ENCODE measurements at places on chromosomes 12 and 14.

DNA sequence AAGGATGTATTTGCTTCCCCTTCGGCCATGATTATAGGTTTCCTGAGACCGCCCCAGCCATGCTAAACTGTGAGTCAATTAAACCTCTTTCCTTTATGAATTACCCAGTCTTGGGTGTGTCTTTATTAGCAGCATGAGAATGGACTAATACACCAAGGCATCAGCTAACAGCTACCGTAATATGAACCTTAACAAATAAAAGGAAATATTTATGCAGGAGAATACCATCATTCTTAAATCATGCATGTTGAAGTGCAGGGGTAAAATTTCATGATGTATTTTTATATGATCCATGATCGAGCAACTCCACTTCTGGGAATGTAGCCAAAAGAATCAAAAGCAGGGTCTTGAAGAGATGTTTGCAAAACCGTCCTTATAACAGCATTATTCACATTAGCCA, 379.0 kb downstream of the NPAS3 start:
- DNase-seq = no peak

DNA sequence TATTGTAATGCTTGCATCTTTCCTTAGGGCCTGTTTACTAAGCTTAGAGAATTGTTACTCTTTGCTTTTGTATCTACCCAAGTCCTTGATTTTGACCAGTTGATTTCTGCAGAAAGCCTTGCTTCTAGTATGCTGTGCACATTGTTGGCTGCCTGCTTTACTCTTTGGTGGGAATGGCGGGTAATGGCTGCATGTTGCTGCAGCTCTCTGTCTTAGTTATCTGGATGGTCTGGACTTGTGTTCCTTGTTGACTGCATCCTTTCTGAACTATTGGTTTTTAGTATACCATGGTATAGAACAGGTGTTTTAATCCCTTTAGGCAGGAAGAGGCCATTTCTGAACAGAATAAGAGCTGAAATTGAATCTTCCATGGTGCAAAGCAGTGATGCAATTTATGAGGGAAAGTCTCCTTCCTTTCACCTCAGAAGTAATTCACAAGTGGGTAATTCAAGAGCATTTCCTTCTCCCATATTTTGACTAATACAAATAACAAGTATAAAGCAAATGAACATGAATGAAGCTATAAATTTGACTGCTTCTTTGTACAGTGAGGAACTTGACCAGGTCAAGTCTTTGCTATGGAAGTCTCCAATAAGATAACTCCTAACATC, 466.4 kb downstream of the NPAS3 start:
- no peak for DNase-seq

- no peak for DNase-seq
Measured at GRCh38 chr14:95901054-95901453, 24.4 kb downstream of the TUNAR start.

DNA sequence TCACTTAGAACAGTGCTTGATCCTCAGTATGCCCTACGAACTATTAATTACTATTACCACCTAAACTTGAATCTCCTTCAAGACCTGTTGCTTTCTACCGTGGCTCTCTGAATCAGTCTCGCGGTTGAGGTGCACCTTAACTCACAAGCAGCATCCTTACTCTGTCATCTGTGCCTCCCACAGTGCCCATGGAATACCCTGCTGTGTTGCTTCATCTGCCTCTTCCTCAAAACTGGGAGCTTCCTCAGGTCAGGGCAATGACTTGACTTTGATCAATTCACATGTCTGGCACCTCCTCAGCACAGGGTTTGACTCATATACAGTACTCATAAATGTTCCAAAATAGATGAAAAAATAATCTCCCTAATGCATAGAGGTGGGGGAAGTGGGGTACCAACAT, 305.9 kb downstream of the NUAK1 start:
- DNase-seq = no peak

DNA sequence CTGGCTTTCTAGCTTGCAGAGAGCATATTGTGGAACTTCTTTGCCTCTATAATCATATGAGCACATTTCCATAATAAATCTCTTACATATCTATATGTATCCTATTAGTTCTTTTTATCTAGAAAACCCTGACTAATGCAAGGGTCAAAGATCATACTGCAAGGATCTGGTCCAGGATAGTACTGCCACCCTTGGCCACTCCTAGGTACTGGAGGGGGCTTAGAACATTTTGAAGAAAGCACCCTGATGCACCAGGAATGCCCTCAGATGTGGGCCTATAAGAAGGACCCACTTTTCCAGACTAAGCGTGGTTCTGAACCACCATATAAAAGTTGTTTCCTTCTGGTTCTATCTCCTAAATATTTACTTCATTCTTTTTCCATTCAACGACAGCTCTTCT, 14.6 kb downstream of the ATXN7L3B start:
- DNase-seq = no peak

DNA sequence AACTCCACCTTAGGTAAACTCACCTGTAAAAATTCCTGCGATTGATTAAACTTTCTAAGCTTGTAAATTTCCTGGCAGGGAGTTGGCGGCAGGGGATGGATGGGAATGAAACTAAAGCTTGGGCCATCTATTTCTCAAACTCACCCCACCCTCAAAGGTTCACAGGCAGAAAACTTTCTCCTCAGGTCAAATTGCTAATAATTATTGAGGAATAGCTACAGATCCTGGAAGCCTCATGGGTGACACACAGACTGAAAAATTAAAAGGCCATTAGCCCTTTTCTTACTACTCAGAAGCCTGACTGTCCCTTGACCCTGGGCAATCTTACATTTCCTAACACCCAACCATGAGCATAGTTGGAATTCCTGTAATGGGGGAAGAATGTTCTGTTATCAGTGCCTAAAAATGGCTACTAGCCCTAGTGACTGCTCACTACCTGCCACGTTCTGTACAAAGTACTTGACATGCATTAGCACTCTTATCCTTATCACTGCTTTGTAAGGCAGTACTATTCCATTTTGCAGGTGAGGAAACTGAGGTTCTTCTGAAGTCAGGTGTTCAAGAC, 12.4 kb upstream of the SYNDIG1L start:
- DNase-seq = no peak

DNA sequence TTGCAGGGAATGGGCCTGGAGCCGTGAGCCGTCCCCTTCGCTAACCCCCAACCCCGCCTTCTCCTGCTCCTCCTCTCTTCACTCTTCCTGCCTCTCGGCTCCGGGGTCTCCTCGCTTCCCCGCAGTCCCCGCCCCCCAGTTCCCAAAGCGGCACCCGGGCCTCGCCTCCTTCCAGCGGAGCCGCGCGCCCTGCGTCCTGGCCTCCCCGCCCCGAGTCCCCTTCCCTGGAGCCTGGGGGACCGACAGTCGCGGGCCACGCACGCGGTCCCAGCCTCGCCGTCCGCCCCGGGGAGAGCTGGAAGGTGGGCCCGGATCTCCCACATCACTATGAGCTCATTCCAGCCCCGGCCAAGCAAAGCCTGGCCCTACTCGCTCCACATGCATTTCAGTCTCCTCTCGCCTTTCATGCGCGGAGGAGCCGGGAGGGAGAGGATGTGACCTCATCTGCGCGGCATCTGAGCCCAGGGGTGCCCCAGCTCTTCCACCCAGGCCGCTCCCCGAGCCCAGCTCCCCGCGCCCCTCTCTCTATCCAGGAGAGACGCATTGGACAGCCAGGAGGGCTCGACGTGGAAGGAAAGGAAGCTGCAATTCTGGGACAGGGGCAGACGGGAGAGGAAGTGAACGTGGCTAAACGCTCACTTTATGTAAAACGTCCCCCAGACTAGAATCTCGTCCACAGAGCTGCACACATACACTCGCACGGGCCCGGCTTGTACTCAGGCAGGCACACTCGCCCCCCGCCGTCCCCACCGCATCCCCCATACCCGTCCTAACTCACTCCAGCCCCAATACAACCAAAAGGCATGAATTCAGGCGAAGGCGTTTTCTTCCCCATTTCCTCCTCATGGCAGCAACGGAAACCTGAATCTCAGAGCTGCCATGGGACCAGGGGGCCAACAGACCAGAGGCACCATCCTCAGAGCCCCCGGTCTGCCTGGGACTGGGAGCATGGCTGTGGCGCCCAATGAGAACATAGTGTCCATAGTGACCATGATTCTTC, 108.7 kb upstream of the CCND2 start:
- DNase-seq = no peak

GRCh38 chr12:54159589-54159988, 29.2 kb downstream of the SMUG1 start:
- DNase-seq = no peak
